Muscle of leg (tissue), 16 donors: ENCODE measurements at places on chromosomes 11 and 22. TPM values are rescaled to one million over a fixed set of nuclear protein-coding genes. Genes with fewer than 3 reads are reported as not detected.

Gene ZNF70
- polyA plus RNA-seq = 5.7 TPM

Gene GRM5
- polyA plus RNA-seq = not detected

Gene RIMBP3C
- 0.49 TPM for polyA plus RNA-seq

Gene APOL2
- polyA plus RNA-seq = 20.1 TPM

Gene CCDC188
- polyA plus RNA-seq = 2.8 TPM

Gene GAB2
- polyA plus RNA-seq = 18.8 TPM

Gene SERPING1
- polyA plus RNA-seq = 88.7 TPM

Gene MUC5AC
- 0.01 TPM for polyA plus RNA-seq

Gene KIRREL3
- 0.99 TPM for polyA plus RNA-seq

Gene SLC7A4
- polyA plus RNA-seq = 0.99 TPM

Gene RNF121
- 32.4 TPM for polyA plus RNA-seq

DNA sequence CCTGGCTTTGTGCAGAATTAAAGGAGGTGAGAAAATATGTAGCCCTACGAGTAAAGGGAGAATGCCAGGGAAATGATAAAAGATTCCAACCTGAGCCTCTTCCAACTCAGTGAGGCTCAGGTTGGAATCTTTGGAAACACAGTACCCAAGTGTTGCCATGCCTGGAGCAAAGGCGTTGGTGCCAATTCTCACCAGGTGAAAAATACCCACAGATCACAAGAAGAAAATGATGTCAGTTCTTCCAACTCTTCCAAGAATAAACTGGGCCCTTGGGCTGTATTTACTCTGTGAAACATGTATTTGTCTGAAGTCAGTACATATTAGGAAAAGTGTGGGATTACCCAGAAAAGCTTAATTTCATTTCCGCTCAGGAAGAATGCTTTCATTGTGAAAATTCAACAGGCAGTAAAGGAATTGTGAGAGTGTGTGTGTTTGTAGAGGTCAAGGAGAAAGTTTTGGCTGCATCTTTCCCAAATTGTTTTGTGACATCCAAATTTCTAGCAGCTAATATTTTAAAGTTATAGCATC is 235.3 kb upstream of the MPPED2 start:
- no peak for DNase-seq

- peak; percentile 87 for DNase-seq
These were observed 223.8 kb downstream of the BLID start for GRCh38 chr11:121892131-121892681.

DNA sequence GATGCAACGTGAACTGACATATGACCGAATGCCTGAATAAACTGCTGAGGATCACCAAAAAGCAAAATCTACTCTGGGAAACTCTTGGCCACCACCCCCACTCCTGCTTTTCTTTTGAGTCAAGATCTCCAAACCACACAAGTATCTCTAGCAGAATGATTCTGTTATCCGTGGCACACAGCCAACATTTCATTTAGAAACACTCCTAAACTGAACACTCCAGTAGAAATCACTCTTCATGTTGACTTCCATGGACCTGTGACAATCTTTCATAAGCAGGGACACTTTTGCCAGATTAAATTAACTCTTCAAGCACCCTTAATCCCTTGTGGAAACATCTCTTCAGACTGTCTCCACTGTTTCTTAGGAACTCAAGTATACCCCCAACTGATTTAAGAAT is 44.4 kb downstream of the VSIG10L2 start:
- peak; percentile 73 for DNase-seq

DNA sequence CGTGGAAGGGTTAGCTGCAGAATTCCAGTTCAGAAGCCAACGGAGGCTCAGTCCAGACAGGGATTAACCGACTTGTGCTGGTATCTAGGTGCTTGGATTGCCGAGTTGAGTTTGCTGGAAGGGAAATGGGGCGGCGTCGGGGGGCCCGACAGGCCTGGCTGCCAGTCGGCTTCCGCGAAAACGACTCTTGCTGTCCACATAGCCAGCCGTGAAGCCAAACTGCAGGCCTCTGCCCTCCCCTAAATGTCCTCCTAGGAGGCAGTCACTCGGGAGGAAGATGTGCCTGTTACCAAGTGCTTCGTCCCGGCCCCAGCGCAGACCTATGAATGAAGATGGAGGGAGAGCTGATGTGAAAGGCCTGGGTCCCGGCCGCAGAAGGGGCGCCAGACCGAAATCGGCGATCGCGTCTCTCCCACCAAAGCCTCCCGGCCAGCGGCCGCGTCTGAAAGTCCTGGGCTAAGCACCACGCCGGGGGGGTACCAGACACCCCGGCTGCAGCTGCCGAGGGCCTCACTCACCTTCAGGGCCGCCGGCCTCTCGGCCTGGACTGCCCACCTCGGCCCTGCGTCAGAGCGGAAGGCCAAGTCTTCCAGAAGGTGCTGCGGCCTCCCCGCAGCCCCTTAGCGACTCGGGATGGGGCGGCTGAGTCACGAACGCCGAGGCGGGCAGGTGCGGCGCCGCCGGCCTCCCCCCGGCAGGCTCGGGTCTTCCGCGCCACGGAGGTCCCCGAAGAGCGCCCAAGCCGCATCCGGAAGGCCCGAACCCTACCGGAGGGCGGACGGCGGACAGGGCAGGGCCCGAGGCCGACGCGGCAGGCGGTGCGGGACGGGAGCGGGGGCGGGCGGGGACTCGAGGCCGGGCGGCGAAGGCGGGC is 7.5 kb downstream of the DPAGT1 start:
- DNase-seq = peak; percentile 52

DNA sequence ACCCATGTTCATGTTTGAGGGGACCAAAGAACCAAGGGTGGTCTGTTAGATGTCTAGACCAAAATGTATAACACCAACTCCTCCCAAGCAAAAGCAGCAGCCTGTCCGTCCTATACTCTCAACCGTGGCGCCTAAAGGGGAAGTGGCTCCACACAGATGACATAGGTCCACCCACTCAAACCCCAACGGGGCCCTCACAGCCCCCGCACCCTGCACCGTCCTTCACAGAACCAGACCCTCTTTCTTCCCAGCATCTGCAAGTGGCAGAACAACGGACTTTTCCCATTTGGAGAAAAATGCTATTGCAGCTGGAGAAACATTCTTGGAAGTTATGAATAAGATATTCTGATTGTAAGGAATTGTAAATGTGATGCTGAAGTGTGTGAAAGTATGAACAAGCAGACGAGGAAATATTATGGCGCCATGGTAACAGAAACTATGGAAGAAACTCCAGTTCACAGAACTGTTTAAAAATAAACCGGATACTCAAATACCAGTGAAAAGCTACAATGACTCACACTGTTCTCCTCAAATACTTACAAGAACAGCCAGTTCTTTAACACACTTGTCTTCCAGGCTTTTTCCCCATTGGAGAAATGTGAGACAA is 76.5 kb upstream of the ARFGAP3 start:
- DNase-seq = peak; percentile 97

GRCh38 chr11:59923813-59924212 is 14.4 kb upstream of the OOSP1 start:
- DNase-seq = no peak

- no peak for DNase-seq
These were observed 6.2 kb upstream of the FIBIN start for GRCh38 chr11:26987731-26988130.

- DNase-seq = no peak
These were observed 13.0 kb downstream of the SCN4B start for GRCh38 chr11:118139578-118139977.

- DNase-seq = peak; percentile 54
These were observed 18.8 kb downstream of the PRPF19 start for GRCh38 chr11:60887556-60887955.

DNA sequence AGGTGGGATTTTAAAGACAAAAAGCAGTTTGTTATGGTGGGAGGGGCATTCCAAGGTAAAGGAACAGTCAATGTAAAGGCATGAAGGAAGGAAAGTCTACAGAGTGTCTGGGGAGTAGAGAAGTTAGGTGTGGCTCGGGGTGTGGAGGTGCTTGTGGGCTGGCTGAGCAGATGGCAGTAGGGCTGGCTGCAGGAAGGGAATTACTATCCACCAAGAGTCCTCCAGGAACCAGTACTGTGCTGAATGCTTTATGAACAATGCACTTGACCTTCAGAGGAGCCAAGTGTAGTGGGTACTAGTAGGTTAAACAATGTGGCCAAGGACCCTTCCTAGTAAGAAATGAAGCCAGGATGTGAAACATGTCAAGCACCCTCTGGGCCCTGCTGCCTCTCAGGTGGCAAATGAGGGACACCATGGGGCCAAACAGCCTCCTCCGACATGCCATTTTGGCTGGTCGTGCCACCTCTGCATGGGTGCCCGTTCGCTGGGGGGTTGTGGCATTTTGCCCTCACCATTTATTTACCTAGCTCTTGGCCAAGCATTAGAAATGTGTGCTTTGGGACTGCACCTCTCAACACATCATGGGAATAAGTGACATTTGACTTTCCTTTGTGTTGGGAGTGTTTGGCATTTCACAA is 123.6 kb upstream of the TENM4 start:
- no peak for DNase-seq

DNA sequence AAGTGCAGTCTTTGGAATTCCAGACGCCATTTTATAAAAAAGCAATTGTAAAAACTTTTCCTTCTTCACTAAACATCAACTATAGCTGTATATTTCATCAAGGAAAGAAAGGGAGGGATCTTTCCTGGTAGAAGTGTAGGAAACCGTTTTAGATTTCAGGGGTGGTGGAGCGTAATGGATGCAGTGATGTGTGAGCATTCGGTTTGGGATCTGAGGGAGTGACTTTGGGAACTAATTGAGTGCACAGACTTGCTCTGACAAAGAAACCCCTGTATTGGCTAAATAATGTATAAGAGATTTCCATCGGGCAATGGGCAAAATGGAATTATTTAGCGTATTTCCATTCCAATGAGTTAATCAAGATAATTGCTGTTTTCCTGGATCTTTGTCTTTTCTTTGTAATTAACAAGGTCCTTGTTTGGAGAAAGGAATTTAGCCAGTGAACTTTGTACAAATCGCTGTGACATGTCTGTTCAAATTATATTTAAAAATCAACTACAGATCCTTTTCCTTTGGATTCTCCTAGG is 125.0 kb upstream of the NARS2 start:
- DNase-seq = no peak

- peak; percentile 37 for DNase-seq
These were observed 2.9 kb downstream of the YDJC start for GRCh38 chr22:21626735-21627469.

DNA sequence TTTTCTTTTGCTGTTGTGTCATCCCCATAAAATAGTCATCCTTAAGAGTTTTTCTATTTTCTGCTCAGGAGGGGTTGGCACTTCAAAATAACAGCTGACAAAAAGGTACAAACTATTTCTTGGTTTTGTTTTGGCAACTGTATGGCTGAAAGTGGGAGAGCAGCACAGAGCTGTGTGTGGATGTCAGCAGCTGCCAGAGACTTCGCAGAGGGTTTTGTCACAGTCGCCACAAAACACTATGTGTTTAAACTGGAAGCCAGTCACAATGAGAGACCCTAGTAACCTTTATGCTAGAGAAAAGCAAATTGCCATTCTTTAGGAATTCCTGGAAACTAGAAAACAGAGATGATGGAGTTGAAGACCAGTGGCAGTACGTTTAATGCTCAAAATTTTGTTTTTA is 189.6 kb upstream of the CCDC90B start:
- no peak for DNase-seq

DNA sequence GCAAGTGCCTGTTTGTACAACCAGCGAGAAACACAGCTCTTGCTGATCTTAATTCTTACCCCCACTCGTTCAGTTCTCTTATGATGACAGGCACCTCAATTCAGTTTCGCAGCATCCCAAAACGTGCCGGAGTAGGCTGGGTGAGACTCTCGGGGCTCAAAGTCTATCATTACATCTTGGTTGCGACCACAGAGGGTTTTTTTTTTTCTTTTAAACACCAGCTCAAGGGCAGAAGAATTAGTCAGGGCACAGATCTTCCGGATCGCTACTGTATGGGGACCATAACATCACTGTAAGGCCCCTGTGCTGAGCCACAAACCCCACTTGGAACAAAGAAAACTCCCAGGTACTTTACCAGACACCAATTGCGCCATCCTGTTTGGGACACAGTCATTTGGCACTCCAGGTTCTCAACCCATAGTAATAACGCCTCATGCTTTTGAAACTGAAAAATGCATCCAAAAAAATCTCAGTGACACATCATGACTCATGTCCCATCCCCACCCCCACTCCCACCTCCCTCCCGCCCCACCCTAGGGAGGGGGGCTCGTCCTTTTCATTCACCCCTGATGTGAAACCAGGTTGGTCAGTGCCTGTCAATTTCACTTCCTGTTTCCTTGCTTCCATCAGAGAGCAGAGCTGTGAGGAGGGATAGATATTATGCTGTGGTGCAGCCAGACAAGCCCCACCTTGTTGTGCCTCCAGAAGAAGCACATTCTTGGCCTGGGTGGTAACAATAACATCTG is 41.0 kb upstream of the CD5 start:
- DNase-seq = no peak

GRCh38 chr11:16430674-16431073 is 74.3 kb upstream of the SOX6 start:
- no peak for DNase-seq

- no peak for DNase-seq
These were observed 23.2 kb downstream of the TBX1 start for GRCh38 chr22:19783586-19784383.
